ENCODE measurements at places on chromosomes 2 and 18.

- no peak for DNase-seq
Observed at GRCh38 chr2:140064243-140064642, 1284.1 kb upstream of the NXPH2 start.

DNA sequence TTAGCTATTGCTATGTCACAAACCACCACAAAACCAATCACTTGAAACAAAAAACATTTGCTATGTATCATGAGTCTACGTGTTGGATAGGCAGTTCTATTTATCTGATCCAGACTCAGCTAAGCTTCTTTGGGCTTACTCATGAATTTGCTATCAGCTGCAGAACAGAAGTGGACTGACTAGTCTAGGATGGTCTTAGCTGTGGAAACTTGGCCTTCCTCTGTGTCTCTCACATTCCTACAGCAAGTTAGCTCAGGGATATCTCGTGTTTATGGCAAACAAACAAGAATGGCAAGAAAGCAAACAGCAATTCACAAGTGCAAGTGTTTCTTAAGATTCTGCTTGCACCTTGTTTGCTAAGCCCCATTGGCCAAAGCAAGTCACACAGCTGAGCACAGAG is 288.0 kb upstream of the TNP1 start:
- DNase-seq, result no peak

DNA sequence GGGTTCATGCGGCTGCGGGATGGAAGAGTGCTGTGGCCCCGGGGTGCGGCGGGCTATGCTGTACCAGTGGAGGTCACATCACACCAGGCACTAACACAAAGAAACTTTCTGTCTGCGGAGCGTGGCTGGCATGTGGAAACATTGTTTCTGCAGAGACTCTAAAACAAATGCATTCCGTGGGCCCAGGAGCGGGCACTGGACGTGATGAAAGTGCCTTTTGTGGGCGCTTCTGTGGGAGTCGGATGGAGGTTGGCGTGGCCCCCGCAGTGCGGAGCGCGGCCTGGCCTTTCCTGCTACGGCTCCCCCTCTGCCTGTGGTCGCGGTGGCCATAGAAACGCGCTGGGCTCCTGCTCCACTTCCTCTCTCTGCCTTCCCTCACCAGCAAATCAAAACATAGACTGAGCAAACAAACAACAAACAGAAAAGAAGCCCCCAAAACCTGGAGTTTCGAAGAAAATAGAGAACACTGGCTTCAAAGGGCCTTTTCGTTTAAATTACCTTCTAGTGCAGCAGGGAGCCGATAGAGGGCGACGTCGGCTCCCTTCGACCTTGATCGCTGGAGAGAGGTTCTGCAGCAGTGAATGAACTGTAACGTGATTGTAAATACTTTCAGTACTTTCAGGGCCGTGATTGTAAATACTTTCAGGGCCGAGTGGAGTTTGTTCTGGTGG is 51.4 kb downstream of the KIF5C start:
- DNase-seq, result peak; percentile 9

- DNase-seq, result no peak
Observed at GRCh38 chr18:74413836-74414235, 43.3 kb downstream of the DIPK1C start.

DNA sequence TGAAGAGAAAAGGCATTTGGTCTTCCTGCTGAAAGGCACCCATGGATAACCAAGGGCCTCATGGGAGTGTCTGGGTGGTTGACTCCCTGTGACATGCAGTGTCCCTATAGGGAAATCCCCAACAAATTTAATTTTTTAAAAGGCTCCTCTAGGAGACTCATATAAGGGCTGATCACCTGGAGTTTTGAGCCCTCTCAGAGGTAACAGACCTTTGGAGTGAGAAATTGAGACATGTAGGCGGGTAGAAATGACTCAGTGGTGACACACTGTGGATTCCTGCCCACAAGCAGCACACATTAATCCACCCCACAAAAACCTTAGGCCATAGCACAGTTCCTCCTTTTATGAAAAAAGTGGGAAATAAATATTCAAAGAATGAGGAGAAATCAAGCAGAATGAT is 557.0 kb upstream of the CNTNAP5 start:
- no peak for DNase-seq

DNA sequence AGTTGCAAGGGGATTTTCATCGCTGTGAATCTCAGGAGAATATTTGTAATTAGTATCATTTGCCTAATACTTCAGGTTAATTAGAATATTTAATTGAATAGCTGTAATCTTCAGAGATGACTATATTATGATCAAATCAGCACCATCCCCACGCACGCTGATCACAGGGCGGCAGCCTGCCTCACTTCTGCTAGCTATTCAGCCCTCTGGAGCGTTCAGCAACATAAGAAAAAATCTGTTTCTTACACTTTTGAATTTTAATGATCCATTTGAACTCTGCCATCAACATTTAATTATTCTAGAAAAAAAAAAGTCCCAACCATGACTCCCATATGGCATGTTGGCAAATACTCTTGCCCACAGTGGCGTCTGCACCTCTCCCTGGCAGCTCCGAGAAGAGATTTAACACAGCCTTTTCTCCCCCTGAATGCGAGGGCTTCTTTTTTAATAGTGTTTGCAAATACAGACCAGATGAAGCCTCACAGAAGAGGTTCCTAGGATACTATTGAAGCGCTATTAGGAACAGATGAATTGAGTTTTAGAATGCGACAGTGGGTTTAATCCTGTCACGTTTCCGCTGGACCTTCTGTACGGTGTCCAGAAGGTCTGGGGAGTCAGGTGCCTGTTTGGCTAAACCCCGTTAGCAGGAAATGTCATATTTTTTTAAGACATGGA is 731.9 kb upstream of the SALL3 start:
- DNase-seq, result no peak

DNA sequence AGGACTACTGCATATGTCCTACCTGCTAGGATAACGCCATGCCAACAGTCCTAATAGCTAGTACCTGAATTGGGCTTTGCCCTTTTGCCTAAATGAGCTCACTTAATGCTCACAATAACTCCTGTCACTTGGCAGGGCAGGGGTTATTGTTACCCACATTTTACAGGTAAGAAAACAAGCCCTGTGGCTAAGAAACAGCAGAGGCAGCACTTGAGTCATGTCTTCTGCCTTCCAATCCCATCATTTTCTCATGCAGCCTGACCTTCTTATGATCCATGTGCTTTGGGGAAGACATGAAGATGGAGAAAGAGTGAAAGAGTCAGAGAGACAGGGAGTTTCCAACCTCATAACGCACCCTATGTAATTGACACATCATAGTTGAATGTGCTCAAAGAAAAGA is 33.6 kb upstream of the LPIN1 start:
- no peak for DNase-seq

- DNase-seq, result no peak
Observed at GRCh38 chr2:42901076-42901640, 108.8 kb upstream of the HAAO start.

- no peak for DNase-seq
Observed at GRCh38 chr18:50877545-50878265, 1.2 kb upstream of the ME2 start.

- DNase-seq, result no peak
Observed at GRCh38 chr2:7127687-7128086, 210.5 kb downstream of the RNF144A start.

DNA sequence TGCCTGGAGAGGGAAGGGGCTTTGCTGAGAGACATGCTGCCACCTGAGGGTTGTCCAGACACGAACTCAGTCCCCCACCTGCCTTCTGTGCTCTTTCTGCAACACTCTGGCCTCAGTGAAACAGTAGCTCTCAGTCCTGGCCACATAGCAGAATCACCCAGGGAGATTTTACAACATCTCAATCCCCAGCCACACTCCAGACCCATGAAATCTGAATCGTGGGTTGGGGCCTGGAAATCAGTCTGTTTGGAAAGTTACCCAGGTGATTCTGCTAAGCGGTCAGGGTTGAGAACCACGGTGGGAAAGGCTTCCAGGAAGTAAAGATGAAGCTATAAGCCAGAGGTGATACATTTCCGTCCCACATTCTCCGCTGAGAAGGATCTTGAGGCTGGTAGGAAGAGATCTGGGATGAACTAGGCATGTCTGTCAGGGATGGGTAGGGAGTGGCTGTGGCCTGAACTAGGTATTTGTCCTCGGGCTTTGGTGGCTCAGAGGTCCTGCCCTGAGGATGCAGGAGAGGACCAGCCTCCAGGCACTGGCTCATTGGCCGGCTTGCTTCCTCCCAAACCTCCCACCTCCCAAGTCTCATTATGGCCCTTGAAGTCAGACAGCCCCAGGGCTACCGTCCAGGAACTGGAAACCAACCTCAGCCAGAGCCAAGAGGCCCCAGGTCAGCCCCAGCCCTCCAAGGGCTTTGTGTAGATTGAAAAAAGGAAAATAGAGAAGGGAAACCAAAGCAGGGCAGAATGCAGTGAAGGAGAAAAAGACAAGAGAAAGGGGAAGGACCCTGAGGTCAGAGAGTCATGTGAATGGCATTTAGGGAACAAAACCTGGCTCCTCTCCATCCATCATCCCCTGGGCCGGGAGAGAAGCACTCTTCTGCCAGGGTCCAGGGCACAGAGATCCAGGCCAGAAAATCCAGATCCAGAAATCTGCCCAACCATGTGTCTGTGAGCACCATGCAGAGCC is 119.6 kb downstream of the ZFP36L2 start:
- no peak for DNase-seq

- DNase-seq, result peak; percentile 84
Observed at GRCh38 chr2:219298759-219299371, 10.3 kb downstream of the PTPRN start.

DNA sequence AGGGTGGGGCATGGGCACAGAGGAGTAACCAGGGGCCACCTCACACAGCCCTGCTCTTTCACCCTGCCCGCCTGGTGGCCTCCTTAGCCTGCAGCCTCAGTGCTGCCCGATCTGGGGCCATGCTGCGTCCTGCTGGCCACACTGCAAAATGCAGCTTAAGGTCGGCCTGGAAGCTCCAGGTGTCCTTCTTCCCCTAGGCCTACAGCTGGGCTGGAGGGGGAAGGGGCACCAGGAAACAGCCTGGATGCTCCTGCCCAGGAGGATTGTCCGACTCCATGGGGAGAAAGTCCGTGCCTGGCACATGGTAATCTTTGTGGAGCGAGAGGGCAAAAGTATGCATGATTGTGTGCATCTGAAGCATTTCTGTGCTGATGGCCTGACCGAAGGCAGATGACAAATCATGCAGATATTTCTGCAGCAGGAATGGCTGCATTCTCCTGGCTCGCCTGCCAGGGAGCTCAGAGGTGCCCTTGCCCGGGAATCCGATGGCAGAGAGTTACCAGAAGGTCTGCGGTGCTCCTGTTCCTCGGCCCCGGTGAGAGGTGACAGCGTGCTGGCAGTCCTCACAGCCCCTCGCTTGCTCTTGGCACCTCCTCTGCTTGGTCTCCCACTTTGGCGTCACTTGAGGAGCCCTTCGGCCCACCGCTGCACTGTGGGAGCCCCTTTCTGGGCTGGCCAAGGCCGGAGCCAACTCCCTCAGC is 12.8 kb upstream of the ALPP start:
- DNase-seq, result no peak

GRCh38 chr2:144650907-144651306 is 131.0 kb upstream of the ZEB2 start:
- DNase-seq, result no peak

DNA sequence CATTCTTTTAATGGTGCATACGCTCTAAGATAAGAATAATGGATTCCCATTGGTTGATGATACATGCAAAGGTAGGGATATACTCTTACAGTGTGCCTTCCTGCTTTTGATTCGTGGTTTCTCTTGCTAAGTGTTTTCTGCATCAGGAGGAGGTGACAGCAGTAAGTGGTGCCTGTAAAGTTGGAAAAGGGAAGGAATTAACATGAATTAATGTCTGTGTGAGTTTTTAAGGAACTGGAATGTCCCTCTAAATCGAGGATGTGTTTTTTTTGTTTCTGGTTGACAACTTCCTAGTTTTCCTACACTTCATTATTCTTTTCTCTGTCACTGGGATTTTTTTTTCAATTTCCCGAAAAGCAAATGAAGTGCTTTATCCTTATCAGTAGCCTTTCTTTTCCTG is 54.4 kb downstream of the CRIM1 start:
- DNase-seq, result no peak

- no peak for DNase-seq
Observed at GRCh38 chr18:79396431-79397246, 909 bp downstream of the NFATC1 start.

DNA sequence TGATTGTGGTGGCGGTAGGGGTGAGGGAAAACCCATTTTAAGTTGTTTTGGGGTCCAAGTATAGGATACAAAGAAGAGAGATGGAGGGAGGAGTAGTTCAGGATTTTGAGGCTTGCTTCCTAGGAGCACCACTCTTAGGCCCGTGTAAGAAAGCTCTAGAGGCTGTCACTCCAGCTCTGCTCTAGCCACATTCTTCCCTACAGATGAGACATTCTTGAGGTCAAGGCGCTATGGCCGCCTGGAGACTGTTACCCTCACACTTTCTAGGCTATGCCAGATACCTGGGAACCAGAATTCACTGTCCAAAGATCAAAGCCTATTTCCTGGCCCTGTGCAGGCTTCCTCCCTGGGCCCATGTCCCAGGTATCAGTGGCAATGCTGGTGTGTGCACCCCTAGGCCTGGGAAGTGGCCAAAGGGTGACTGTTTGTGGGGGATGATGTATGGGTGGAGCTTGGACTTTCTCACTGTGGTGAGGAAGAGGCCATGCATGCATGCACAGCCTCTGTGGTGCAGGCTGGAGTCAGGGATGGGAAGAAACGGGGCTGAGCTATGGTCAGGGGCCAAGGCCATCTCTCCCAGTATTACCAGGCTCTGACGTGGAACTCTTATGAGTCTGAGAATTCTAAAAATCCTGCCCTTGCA is 7.0 kb upstream of the TTL start:
- DNase-seq, result no peak

GRCh38 chr2:38155015-38155414 is 79.1 kb upstream of the CYP1B1 start:
- no peak for DNase-seq

GRCh38 chr2:60159519-60159918 is 393.9 kb downstream of the BCL11A start:
- DNase-seq, result no peak

DNA sequence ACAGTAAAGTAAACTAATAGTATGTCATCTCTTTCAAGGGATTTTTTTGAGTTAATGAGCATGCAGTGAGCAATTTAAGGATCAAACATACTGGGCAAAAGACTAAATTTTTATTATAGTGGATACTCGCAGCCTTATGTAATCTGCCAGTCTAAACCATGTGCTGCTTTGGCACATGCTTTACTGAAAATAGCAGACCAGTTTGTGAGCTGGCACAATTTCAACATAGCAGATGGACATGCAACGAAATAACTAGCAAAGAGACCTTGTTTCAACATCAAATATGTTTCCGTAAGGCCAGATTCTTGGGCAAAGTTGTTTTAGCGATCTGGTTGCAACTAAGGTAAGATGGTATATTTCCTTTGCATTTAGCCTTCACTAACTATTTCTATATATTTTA is 807.3 kb downstream of the NR4A2 start:
- no peak for DNase-seq

GRCh38 chr2:170651624-170652325 is 63.4 kb upstream of the SP5 start:
- DNase-seq, result peak; percentile 5

- no peak for DNase-seq
Observed at GRCh38 chr2:70772486-70773155, 4.6 kb upstream of the ADD2 start.

GRCh38 chr2:37832590-37833197 is 92.4 kb upstream of the RMDN2 start:
- DNase-seq, result peak; percentile 68

- DNase-seq, result no peak
Observed at GRCh38 chr2:52345676-52346075, 1313.7 kb upstream of the NRXN1 start.
